ENCODE measurements at places on chromosomes 11 and 22. TPM values are rescaled to one million over a fixed set of nuclear protein-coding genes. Genes with fewer than 3 reads are reported as not detected.
A peak's percentile ranks its signal among the peaks of the same experiment; 100 is the strongest.

DNA sequence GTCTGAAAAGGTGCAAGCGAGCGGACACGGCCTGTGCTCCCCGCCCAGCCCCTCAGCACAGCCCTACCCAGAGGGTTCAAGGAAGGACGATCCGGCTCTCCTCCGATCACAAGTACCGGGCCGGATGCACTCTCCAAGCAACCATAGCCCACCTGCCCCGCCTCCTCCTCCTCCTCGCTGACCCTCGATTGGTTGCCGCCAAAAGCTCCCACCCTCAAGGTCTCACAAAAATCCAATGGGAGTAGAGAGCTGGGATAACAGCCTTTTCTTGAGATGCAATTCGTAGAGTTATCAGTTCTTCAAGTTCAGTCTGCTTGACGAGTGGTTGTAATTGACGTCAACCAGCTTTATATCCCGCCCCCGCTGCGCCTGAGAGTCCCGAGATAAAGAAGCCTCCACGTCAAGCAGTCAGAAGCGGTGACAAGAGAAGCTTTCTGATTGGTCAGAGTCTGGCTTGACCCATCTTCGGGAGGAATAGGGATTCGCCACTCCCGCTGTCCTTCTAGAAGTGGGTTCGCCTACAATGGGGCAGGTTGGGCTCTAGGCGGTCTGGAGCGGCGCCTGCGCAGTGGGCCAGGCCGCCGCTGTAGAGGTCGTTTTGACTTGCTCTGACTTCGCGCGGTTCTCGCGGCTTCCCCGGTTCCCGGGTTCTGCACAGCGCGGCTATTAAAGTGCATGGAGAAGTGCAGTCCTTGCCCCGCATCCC, at the start of gene IFT27:
TSS of gene IFT27 (minus strand) at position 156 of the 706 bp plus-strand sequence. CDS start 412 bp downstream, outside the sequence.
- DNase-seq = peak; percentile 97

DNA sequence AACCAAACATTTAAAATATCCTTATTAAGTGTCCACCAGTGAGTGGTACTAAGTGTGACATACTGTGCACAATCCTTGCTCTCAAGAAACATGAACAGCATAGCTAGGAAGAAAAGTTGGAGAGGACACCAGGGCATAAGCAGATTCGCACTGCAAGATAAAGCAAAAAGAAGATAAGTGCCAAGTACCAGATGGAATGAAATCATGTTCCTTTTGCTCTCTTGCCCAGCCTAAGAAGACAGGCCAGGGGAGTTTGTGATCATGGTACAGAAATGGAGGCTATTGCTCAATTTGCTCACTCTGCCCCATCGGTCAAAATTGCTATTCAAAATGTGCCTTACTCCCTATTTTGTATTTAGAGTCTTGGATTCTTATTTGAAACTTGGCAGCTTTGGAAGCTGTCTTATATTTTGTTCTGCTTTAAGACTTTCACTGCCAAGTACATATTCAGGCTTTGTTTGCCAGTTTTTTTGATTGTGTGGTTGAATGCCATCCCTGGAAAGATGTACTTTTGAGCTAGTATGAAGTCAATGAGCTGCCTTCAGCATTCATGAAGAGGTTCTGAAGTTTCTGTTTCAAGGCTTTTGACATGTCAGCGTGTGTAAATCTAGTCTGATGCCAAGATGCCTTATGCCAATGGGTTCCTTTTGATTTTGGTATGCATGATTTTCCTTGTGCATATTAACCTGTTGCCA, 90.3 kb downstream of the PAX6 start:
- no peak for DNase-seq

- no peak for DNase-seq
Observed at GRCh38 chr22:32240461-32240860, 14.7 kb downstream of the SLC5A4 start.

XKR3 gene
- not detected for total RNA-seq
